ENCODE measurements at places on chromosomes 5 and 9.

- no peak for DNase-seq
Measured at GRCh38 chr9:68933434-68934328, 80.2 kb downstream of the PRKACG start.

- DNase-seq: no peak
Measured at GRCh38 chr5:37437711-37438110, 58.6 kb downstream of the WDR70 start.

DNA sequence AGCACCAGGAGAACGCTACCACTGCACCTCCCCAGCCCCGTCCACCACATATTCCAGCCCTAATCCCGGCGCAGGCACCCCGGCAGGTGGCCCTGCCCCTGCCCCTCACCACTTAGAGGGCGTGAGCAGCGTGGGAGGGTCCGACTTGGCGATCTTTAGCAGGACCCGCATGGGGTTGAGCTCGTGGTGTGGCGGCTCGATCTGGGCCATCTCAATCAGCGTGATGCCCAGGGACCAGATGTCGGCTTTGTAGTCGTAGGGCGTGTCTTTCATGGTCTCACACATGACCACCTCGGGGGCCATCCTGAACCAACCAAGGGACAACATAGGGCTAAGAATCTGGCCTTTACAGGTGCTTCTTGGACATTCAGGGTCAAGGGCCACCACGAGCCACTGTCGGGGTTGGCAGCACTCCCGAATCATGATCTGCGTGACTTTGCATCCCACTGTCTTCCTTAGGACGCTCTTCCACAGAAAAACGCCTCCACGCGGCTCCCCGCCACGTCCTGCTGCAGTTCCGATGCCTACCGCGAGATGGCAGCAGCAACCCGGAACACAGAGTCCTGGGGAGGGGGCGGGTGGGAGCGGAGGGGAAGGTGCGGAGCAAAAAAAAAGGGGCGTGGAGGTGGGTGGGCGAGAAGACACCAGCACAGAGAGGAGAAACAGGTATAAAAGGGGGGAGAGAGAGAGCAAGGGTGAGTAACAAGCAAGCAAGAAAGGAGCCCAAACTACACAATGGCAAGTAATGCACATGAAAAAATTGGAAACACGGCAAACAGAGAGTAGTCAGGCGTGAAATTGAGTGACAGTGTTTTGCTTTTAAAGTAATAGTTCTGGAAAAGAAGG, 81.3 kb downstream of the STK10 start:
- DNase-seq: peak; percentile 79

GRCh38 chr5:62780230-62780629, 201.6 kb downstream of the LRRC70 start:
- no peak for DNase-seq

- no peak for DNase-seq
Measured at GRCh38 chr5:53429706-53430105, 50.7 kb upstream of the FST start.

DNA sequence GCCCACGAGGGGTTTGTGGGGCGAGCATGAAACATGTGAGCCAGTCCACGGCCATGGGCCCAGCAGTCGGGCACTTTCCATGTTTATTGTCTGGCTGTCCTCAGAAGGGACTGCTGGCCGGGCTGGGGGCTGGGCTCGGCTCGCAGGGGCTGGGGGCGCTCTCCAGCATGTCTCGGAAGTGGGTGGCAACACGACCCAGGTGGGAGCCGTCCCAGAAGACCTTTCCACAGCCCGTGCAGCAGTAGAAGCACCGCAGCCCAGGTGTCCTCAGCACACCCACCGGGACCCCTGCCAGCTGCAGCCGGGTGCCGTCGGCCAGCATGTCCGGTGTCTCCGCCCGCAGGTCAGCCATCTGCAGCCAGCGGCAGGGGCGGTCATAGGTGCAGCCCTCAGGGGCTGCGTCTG, 4.8 kb upstream of the NRARP start:
- no peak for DNase-seq

All from stimulated activated CD4-positive, alpha-beta T cell treated with anti-CD3 and anti-CD28 coated beads, Interleukin-2, amount 100 ng/mL, for 24 hours (primary cell).